ENCODE measurements at places on chromosomes 12 and 14.

GRCh38 chr14:39593377-39593776 lies 161.1 kb upstream of the FBXO33 start:
- no peak for DNase-seq

DNA sequence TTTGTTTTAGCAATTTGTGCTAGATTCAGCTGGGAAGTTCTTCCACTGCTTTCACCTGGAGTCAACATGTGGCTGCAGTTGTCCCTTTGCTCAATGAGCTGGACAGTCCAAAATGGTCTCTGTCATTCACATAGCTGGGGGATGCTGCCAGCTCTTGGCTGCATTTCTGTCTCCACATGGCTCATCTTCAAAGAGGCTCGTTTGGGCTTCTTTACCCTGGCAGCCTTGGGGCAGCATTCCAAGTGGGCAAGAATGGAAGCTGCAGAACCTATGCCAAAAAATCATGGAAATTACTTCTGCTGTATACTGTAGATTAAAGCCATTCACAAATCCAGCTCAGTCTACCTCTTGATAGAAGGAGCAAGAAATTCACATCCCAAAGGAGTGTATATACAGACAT lies 199.1 kb downstream of the SLC5A8 start:
- no peak for DNase-seq

- no peak for DNase-seq
Observed at GRCh38 chr12:122352394-122352793, 70.1 kb downstream of the CLIP1 start.

GRCh38 chr14:93368996-93369712 lies 22.2 kb downstream of the COX8C start:
- DNase-seq: no peak

DNA sequence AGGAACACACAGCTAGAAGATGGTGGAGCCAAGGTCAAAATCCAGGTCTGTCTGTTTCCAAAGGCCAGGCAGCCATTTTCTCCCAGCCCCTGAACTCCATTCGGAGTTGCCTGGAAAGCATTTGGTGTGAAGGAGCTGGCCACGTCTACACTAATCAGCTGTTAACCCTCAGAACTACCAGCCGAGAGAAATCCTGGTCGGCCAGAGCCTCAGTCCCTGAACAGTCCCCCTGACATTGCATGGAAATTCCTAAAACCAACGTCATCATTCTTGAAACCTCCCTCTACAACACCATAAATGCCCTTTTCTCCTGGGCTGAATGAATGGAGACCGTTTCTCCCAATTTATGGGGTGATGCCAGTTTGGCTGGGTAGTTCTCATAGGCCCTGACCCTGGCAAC lies 245.6 kb downstream of the SLC41A2 start:
- no peak for DNase-seq

DNA sequence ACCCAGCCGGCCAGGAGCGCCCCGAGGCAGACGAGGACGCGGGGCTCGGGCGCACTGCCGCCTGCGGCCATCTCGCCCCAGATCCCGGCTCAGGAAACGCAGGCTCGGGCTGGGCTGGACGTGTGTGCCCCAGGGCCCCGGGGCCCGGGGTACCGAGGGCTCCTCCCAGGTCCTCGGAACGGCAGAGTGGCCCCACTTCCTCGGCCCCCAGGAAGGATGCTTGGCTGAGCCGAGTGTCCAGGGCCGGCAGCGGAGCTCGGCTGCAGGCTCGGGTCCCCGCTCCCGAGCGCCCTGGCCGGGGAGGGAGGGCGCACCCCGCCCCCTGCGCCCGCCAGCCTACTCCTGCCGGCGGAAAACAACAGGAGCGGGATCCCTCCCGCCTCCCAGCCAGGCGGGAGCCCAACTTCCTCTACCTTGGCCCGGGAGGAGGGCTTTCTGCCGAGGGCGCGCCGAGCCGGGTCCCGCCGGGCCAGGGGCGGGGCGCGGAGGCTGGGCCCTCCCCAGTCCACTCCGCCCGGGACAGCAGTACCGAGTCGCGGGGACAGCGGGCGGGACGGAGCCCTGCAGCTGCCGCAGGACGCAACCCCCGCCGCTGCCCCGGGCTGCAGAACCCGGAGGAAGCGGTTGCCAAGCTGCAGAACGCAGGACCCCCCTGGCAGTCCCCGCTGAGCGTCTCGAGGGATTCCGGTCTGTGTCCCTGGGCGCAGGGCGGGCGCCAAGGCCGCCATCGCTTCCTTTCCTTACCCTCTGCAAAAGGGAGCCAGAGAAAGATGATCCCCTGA lies at the start of gene VSIG10:
VSIG10 (minus strand) TSS at position 411 of the 782 bp plus-strand sequence; CDS start at position 71, 340 bp downstream.
- peak; percentile 24 for DNase-seq

DNA sequence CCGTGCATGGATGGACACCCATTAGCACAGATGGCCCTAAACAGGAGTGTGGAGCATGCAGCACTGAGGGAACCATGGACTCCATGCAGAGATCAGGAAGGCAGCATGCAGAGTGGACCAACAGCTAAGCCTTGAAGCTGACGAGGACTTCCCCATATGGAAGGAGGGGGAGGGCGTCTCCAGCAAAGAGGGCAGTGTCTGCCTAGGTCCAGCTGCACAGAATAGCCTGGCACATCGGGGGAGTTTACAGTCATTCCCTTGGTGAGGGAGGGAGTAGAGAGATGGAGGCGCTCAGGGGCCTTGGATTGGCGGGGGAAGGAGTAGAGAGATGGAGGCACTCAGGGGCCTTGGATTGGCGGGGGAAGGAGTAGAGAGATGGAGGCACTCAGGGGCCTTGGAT lies 64.5 kb downstream of the ANKRD9 start:
- no peak for DNase-seq

GRCh38 chr14:73728717-73729330 lies 14.6 kb upstream of the PNMA1 start:
- peak; percentile 57 for DNase-seq

- no peak for DNase-seq
Observed at GRCh38 chr14:37202812-37203211, 5.1 kb downstream of the MIPOL1 start.

GRCh38 chr12:121668750-121669520 lies 519 bp downstream of the MORN3 start:
- DNase-seq: no peak

DNA sequence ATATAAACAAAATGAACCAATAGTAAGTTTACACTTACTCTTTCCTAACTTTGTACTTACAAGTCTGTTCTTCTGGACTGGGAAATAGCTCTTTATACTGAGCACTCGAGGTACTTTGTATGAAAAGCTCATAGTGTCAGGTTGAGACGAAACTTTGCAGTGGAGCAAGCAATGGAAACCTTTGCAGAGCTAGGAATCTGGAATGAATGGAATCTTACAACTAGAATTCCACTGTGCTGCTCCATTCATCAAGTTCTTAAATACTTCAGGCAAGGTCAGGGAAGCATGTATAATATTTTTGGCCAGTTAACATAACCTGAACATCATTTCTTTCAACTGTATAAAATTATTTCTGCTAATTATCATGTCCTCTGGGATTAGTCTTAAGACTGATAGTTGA lies 1327.5 kb upstream of the FLRT2 start:
- DNase-seq: no peak

- no peak for DNase-seq
Observed at GRCh38 chr12:1130164-1130563, 139.1 kb downstream of the ERC1 start.

DNA sequence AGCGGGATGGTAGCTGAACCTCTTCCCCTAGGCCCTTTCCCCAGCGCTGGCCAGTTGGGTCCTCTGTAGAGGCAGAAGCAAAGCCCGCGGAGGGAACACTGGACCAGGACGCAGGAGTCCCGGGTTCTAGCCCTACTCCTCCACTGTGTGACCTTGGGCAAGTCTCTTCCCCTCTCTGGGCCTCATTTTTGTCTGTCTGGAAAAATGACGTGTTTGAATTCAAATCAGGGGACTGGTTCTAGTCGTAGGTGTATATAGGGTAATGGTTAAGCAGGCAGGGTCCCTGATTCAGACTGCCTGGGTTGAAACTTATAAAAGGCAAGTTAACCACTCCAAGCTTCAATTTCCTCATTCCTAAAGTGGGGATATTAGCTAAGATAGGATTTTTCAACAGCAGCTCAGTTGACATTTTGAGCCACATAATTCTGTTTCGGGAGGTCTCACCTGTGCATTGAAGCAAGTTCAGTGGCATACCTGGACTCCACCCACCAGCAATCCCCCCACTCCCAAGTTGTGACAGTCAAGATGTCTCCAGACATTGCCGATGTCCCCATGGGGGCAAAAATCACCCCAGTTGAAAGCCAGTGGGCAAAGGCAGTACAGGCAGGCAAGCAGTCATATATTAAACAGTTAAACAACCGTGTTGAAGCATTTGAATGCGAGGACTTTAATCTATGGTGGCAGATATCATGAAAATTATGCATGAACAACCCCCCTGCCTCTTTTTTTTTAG lies 899 bp downstream of the TPCN1 start:
- no peak for DNase-seq

DNA sequence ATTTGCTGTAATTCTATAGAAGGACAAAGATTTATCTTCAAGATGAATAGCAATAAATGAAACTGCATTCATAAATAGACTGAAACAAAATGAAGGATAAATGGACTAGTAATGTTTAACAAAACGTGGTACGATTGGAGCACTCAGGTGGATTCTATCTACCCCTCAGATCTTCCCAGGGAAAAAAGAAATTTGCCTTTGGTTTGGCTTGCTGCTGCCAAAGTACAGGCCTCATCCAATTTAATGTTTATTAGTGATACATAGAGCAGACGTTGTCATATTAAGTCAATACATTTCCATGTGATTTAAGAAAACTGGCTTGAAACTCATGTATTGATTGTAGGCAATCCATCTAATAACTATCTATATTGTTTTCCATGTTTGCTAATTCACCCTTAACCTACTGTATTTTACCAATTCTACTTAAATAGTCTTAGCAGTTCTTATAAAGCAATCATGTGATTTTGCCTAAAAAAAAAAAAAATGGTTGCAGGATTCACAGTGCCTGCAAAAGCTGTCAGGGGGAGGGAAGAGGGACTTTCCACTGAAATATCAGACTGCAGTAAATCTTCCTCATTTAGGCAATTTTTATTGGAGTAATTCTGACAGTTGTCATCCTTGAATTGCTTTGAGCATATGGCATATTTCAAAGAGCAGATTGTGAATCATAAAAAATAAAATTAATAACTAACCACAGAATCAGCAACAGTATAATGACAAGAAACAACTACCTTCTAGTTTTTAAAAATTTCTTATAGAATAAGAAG lies 242.2 kb upstream of the NPAS3 start:
- DNase-seq: no peak

GRCh38 chr14:37585101-37585511 lies 9.9 kb downstream of the FOXA1 start:
- no peak for DNase-seq

GRCh38 chr12:23006413-23006812 lies 381.4 kb downstream of the ETNK1 start:
- DNase-seq: no peak

DNA sequence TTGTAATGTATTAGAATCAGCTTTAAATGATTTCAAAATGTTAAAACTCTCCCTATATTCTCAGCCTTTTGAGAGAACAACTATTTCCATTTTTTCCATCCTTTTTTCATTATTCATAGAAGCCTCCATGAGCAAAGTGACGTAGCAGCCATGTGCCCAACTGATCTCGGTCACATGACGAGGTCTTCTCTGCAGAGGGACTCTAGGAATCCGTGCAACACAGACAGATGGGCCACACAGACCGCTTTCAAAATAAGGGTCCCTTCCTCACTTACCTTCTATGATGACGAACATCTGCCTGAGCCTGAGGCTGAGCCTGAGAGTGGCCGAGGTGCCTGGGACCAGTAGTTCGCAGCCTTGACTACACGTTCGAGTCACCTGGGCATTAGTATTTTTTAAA lies 293.8 kb downstream of the FOXN3 start:
- no peak for DNase-seq

DNA sequence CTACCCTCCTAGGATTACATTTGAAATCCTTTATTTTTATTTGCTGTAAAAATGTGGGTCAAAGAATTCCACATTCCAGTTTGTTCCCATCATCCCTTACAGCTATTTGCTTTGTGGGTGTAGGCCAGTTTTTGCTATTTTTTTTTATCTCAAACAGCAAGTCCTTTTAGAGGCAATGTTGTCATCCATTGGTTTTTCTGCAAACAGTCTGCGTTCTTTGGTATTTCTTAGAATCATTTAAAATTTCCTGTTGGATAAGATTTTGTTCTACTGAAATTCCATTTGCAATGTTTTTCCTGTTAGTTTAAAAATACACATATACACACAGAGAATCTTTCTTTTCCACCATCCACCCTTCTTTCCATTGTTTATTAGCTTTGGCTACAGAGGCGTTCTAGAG lies 53.3 kb upstream of the STK38L start:
- no peak for DNase-seq

- DNase-seq: no peak
Observed at GRCh38 chr14:105092171-105093037, 27.2 kb upstream of the GPR132 start.

GRCh38 chr12:130164936-130165335 lies 2.7 kb downstream of the FZD10 start:
- no peak for DNase-seq

DNA sequence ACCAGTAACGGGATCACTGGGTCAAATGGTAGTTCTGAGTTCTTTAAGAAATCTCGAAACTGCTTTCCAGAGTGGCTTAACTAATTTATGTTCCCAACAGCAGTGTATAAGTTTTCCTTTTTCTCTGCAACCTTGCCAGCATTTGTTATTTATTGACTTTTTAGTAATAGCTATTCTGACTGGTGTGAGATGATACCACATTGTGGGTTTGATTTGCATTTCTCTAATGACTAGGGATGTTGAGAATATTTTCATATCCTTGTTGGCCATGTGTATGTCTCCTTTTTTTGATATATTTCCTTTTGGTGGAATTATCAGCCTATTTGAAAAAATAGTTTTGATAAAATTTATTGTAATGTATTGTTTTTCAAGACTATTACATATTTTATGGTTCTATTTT lies 701.2 kb upstream of the FBXO33 start:
- DNase-seq: no peak

- DNase-seq: no peak
Observed at GRCh38 chr12:127257366-127257935, 1009.5 kb upstream of the TMEM132C start.

DNA sequence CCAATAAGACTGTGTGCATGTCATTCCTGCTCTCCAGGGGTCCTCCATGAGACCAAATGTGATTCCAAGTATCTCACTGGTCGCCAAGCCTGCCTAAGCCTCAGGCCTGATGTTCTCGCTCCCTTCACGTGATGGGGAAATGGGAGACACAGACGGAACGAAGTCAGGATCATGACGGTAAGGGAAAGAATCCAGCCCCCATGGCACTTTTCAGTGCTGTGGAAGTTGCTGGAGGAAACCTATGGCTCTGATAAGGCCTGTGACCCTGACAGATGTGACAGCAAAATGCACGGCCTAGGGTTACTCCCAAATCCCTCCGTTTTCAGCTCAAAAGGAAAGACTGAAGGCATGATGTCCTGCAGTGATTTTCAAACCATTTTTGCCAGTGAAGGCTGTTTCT lies 184.9 kb downstream of the CALM1 start:
- no peak for DNase-seq

- no peak for DNase-seq
Observed at GRCh38 chr12:27425306-27425705, 21.2 kb upstream of the SMCO2 start.

DNA sequence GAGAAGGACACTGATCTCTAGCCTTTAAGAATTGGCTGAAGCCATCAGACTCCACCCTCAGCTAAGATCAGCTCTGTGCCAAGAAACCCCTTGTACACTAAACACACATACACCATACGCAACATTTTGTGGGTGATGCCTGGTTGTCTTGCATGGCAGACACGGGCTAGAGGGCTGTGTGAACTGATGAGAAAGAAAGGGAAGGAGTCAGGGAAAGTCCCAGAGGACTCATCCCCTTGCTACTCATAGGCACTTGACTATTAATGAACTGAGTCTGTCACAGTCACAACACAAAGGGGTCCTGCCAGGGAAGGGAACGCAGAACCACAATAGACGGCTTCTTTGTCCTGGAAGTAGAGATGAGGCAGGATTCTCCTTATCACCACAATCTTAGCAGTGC lies 80.8 kb downstream of the EMP1 start:
- no peak for DNase-seq

Measured in NCI-H748 treated with DMSO at 0.1 percent for 48 hours (cell line).